ENCODE measurements at places on chromosomes 2 and 18. TPM values are rescaled to one million over a fixed set of nuclear protein-coding genes. Genes with fewer than 3 reads are reported as not detected.

- DNase-seq, result no peak
Measured at GRCh38 chr2:115520727-115521126, 1078.3 kb downstream of the DPP10 start.

DNA sequence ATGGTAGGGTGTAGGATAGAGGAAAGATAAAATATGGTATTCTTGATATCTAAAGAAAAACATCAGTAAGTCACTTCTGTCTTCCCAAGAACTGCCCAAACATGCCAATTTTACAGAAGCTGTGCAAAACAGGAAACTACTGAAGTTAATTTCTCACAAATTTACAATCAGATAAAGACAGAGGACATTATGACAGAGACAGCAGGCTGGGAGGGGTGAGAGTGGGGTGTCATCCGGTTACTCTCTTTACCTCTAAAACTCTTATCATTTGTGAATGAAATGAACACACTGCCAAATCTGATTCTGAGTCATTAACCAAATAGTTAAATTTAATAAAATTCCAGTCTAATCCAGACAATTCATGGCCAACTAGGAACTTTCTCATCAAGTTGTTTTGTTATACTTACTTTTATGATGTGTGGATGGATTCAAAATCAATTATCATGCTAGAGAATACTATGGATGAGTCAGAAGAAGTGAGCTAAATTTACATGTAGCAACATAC is 323.2 kb upstream of the MEX3C start:
- DNase-seq, result no peak

DNA sequence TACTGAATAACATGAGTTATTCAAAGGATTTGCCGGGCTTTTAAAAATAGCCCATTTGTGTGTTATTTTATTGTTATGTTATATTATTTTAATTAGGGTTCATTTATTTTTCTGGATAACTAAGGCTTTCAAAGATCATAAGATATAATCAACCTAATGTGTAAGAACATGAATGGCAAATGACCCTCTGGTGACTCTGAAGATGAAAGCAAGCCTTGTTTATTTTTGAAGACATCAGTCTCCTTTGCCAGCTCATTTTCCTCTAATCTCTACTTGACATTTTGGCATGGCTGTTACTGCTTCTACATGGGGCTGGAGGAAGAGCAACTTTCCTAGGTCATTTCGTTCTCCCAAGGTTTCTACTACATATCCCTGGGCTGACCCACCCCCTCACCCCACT is 10.6 kb downstream of the FAP start:
- DNase-seq, result no peak

The NT5DC4 gene
- not detected for total RNA-seq
